ENCODE measurements at places on chromosomes 6 and 20.
A peak's percentile ranks its signal among the peaks of the same experiment; 100 is the strongest.

DNA sequence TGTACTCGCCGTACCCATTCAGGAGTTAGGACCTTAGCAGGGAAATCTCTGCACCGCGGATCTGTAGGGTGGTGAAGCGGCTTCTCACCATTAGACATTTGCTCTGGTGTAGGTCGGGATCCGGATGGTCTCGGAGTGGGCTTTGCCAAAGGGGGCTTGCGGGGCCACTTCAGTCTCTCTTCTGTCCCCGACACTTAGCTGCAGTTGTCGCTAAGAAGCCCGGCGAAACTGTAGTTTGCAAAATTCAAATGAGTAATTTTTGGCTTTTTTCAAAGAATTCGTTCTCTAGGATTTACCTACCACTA lies 433 bp downstream of the QRSL1 start:
- DNase-seq: no peak

DNA sequence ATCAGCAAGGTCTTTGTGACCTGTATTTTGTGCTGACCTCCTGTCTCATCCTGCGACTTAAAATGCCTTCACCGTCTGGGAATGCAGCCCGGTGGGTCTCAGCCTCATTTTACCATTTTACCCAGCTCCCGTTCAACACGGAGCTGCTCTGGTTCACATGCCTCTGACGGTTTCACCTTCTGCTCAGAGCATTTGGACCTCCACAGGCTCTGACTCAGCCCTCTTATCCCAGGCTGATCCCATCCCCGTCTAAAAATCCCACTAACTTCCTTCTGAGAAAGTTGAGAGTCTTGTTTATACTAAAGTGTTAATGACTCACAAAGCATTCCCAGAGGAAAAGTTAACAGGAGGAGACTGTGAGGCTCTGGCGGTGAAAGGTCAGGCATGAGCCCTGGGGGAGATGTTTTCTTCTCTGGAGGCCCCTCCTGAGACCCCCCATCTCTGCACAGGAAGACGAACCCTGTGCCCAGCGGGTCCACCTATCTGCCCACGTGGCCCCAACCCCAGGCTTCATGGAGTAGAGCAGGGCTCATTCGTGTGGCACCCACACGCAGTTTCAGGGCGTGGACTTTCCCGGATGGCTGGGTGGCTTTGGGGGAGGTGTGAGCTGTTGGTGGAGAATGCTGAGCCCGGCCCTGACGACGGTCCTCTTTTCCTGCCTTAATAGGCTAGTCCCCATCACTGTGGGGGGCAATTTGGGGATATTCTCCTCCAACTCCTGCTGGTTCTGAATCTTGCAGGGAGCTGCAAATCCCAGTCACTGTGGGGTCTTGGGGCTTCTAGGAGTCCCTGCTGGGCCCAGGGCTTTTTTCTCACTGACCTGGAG lies 3.3 kb upstream of the BIRC7 start:
- no peak for DNase-seq

- DNase-seq: peak; percentile 63
Observed at GRCh38 chr6:143941852-143942627, 66.0 kb downstream of the PLAGL1 start.

DNA sequence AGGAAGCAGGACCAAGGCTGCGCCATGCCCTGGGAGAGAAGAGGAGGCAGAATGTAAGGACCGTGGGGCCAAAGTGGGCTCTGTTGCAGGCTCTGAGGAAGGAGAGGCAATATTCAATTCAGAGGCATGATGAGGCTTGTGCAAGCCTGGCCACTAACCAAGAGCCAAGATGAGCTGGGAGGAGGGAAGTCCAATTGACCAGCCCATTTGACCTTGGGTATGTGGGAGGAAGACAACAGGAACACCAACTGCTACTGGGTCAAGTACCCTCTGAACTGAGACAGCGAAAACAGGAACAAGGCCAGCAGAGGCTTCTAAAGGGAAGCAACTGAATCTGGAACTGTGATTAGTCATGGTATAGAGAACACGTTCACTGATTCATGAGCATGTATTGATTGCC lies 779.6 kb downstream of the MAFB start:
- DNase-seq: no peak

- no peak for DNase-seq
Observed at GRCh38 chr6:157561414-157561790, 180.4 kb downstream of the ZDHHC14 start.

- DNase-seq: no peak
Observed at GRCh38 chr6:32562940-32563339, 26.7 kb downstream of the HLA-DRB1 start.

DNA sequence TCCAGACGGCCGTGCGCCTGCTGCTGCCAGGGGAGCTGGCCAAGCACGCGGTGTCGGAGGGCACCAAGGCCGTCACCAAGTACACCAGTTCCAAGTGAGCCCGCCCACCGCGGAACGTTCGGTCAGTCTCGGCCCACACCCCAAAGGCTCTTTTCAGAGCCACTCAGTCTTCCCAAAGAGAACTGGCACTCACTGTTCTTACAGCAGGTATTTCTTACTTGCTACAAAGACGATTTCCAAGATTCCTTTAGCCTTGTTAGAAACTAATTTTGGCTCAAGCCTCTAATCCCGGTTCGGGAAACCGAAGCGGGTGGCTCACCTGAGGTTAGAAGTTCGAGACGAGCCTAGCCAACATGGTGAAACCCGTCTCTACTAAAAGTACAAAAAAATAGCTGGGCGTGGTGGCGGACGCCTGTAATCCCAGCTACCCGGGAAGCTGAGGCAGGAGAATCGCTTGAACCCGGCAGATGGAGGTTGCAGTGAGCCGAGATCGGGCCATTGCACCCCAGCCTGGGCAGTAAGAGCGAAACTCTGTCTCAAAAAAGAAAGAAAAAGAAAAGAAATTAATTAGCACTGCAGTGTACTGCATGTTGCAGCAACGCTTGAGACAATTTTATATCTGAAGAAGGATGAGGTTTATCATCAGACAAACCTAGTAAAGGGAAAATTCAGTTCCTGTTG lies 73.1 kb downstream of the OR2B2 start:
- peak; percentile 25 for DNase-seq

- no peak for DNase-seq
Observed at GRCh38 chr6:122246906-122247658, 152.4 kb upstream of the HSF2 start.

DNA sequence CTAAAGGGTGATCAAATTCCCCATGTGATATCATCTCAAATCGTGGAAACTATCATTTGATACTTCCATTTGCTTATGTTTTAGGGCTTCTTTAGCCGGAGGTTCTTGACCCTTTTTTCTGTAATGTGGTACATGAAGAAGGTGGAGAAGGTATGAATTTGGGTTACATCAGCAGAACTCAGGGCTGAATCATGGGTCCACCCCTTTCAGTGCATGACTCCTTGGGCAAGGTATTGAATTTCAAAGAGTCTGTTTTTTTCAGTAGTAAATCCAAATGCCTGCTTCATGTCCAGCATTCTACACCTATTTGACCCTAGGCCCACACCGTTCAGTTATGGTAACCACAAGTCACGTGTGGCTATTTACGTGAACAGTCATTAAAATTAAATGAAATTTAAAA lies 30.6 kb upstream of the QKI start:
- DNase-seq: no peak

GRCh38 chr20:63163596-63164483 lies 52.1 kb downstream of the YTHDF1 start:
- DNase-seq: no peak

DNA sequence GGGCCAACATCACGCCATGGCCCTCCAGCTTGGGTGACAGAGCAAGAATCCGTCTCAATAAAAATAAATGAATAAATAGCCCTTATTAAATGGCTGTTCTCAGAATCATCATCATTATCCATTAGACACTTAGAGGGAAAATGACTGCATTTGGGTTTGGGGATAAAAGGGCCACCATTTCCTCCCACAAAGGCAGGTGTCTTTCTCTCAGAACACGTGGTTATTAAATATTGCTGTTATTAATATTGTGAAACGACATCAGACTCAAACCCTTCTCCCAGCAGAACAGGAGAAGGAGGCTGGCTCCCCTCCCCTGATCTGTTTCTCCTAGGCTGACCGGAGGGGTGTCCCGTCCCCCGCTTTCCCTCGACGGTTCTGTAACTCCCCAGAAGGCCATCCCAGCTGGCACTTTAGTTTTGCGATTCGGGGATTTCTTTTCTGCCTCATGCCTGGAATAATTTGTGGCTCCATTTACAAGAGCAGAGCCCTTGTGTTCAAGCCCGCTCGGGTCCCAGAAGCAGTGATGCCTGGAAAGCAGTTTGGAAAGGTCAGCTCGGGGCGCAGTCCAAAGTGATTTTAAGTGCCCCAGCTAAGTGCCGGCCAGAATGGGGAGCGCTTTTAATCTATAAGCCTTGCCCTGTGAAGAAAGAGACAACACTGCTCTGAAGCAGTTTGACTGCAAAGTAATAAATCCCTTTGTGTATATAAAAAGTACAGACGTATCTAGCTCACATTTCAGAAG lies 41.9 kb downstream of the EYA2 start:
- DNase-seq: no peak

DNA sequence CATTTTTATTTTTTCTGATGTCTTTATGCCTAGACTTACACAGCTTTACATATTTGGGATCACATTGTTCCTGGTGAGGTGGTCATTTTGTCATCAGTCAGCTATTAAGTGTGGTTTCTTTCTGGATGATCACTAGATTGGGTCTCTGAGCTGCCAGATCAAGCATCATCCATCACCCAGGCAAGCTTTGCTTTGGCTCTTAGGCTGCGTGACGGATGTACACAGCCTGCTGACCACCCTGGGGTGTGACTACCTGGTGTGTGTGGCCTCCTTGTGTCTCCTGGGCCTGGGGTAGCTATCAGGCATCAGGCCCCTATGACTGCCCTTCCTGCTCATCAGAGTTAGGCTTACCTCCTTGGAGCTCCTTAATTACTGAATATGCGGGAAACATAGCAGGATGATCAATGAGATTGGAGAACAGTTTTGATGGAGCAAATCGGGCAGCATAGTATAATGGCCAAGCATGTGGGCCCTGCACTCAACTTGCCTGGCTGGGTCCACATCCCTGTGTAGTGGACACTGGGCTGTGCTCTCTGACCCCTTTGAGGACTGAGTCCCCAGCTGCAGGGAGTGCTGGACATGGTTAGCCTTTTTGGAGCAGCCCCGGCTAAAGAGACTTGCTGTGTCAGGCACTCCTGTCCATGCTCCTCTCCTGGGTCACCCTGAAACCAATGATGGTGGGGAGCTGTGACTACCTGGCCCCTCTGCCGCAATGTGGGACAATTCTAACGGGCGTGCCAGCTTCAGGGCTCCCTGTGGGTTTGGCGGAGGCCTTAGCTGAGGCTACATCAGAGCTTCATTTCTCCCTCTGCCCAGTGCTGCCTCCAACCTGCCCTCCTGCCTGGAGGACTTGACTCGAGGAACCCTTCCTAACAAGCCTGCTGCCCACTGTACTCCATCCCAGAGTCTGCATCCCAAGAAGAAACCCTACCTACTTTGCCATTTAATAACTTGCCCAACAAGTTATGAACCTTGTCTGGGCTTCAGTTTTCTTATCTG lies 8.2 kb downstream of the DAAM2 start:
- no peak for DNase-seq

DNA sequence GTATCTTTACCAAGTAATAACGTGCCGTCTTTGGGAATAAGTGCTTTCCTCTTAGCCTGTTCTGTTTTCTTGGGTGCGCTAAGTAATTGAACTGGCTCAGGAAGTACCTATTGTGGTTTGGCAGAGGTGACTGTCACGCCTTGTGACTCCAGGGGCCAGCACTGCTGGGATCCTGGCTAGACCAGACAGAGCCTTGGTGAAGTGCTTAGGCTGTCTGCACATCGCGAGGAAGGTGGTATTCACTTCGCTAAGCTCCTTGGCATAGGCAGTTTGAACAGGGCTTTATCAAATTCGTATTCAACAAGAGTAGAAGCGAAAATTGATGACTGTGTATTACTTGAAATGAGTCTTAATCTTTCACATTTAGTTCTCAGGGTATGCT lies 17.6 kb downstream of the PRDM1 start:
- peak; percentile 36 for DNase-seq

DNA sequence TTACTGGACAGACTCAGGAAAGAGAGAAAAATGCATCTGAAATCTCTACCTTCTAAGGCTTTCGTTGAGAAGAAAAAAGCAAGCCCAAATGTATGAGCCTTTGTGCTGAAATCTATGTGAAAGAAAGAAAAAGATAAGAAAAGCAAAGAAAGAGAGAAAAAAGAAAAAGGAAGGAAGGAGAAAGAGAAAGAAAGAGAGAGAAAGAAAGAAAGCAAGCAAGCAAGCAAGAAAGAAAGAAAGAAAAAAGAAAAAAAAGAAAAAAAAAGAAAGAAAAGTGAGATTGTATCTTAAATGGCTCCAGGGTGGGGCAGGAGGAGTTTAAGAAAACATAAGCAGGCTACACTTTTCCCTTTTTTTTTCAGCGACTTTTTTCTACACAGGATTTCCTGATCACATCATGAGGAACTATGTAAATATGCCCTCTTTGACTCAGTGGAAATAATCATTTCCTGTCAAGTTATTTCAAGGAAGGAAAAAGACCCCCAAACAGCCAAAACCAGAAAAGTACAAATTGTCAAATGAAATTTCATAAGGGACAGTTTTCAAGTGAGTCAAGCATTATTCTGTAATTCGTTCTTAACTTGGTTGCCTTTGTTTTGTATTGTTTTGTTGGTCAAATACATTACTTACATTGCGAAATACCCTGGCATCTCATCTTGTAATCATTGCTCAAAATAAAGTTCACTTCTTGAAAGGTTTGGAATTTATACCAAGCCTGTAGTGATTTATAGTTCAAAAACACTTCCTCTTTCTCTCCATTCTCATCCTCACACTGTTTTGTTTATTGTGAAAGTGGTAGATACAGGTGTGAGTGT lies 79.5 kb upstream of the RNF217 start:
- DNase-seq: no peak

GRCh38 chr20:10635476-10636208 lies 38.2 kb downstream of the JAG1 start:
- no peak for DNase-seq

DNA sequence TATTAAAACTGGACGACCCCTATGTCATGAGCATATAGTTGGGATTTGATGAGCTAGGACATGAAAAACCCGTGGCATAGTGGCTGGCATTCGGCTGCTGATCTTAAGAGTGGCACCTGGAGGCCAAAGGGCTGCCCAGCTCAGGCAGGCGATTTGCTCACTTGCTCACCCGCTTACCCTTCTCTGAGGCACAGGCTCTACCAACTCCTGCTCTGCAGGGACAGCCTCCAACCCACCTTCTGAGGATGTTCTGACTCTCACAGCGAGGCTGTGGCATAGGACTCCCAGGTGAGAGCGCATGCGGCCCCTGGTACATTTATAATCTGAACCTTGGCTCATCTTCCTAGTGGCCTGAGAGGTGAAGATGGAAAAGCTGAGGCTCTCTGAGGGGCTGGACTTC lies 995 bp downstream of the RSPO4 start:
- no peak for DNase-seq

Data from activated naive CD8-positive, alpha-beta T cell treated with anti-CD3 and anti-CD28 coated beads for 36 hours (primary cell).